ENCODE measurements at places on chromosomes 1 and 21.

DNA sequence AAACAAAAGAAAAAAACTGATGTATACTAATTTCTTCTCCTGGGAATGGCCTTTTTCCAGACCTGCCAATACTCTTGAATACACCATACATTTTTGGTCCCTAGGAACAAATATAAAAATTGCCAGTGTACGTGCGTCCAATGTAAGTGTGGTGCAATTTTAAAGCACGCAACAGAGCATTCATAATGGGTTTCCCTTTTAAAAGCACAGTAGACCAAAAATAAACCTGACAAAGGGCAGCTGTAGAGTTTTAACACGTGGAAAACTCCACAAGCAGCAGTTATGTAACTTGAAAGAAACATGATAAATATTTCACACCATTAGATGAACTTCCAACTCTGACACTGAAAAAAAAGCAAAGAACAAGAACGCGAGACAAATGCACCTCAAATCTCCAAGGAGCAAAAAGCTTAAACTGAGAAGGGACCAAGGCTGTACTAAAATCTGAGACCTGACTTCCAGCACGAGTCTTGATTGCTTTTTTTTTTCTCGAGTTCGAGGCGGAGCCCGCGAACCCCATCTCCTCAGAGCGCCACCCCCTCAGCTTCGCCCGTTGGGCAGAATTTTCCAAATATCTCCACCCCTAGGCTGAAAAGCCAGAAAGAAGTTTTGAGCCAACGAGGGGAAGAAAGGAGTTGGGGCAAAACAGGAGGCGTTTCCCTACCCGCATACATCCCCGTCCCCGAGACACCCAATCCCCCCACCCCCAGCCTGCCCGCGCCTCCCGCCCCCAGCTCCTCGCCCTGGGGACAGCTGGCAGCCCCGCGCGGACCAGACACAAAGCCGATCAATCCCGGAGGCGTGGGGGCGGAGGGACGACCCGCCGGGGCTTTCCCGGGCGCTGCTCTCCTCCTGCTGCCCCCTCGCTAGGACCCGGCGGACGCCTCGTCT, at the start of gene JAM2:
Gene JAM2 (plus strand): TSS at position 599 of the 891 bp plus-strand sequence. CDS start 564 bp downstream, outside the sequence.
- peak; percentile 32 for DNase-seq

GRCh38 chr1:1680912-1681273, 11.7 kb downstream of the SLC35E2B start:
- DNase-seq: no peak

DNA sequence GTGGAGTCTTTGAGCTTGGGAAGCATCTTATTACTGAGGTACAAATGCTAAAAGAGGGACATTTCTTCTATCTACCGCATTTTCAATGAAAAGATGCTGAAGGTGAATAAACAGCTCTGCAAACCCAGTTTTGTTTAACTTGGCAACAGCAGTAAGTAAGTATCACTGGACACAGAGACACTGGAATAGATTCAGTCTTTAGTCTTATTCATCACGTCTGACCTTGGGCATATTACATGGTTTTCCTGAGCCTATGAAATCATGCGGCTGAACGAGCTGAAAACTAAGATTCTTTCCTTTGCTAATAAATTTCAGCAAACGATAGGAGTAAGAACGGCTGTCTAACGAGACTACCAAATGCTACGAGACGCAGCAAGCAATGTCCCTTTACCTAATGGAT, 207.4 kb downstream of the GABPA start:
- DNase-seq: no peak

GRCh38 chr21:43209575-43210453, 41.0 kb downstream of the CRYAA start:
- no peak for DNase-seq

DNA sequence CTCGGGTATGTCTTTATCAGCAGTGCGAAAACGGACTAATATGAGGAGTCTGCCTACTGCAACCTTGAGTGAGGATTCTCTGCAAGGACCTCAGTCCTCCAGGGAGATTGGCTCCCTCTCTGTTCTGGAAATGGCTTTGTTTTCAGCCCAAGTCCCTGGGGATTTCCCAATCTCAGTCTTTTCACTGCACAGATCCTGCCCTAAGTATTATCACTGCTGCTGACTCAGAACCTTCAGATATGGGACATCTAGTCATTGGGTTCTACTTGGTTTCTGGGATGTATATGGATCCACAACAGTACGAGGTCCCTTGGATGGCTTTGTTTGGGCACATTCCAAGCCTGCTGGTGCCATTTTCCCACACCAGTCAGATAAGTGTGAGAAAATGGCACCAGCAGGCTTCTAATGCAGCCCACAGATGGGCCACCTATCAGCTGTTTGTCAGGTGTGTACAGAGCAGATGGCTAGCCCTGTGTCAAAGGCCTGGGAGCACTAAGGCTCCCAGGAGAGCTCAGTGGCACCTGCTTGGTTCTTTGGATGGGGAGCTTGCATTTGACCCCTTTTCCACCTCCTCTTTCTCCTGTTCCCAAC, 27.4 kb downstream of the ELF3 start:
- DNase-seq: no peak

- DNase-seq: no peak
These were observed 644.1 kb downstream of the LMO4 start for GRCh38 chr1:87972811-87973210.

GRCh38 chr1:63955370-63956145, 181.7 kb downstream of the ROR1 start:
- DNase-seq: no peak

DNA sequence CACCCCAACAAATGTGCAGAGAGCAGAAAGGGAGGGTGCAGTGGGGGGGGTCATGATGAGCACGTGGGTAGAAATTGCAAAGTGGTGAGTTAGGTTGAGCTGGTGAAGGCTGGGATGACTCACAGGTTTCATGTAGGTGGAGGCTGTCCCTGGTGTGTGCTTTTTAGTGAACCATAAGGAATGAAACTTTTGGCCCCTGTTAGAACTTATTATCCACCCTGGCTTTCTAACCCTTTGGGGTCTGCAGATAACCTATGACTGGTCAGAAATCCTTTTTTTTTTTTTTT, 46.9 kb downstream of the DOP1B start:
- DNase-seq: peak; percentile 48

- DNase-seq: no peak
These were observed 87.8 kb upstream of the USP24 start for GRCh38 chr1:55302972-55303371.

DNA sequence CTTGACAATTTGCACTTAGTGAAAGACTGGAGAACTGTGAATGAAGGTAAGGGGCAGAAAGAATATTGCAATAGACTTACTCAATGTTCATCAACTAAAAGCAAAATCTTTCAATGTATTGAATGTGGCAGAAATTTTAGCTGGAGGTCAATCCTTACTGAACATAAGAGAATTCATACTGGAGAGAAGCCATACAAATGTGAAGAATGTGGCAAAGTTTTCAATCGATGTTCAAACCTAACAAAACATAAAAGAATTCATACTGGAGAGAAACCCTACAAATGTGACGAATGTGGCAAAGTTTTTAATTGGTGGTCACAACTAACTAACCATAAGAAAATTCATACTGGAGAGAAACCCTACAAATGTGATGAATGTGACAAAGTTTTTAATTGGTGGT, 80.7 kb downstream of the JMJD4 start:
- DNase-seq: no peak

- DNase-seq: no peak
These were observed 98.5 kb upstream of the NGF start for GRCh38 chr1:115436596-115436995.

DNA sequence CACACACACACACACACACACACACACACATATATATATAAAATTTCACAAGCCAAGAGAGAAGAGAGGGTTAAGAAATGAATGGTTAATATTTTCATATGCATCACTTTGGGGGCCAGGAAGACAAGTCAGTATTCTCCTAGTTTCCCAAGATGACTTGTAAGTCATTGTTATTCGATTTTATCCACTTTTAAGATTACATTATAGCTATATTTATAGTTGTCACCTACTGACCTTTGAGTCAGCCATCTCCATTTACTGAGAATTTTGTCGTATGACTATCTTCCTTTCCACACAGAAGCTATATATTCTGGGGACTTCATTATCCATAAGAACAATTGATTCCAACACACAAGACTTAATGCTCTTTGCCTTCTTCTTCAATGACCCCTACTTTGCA, 8.9 kb downstream of the LYST start:
- no peak for DNase-seq

- no peak for DNase-seq
These were observed 73.2 kb downstream of the BCAR3 start for GRCh38 chr1:93608187-93609109.

DNA sequence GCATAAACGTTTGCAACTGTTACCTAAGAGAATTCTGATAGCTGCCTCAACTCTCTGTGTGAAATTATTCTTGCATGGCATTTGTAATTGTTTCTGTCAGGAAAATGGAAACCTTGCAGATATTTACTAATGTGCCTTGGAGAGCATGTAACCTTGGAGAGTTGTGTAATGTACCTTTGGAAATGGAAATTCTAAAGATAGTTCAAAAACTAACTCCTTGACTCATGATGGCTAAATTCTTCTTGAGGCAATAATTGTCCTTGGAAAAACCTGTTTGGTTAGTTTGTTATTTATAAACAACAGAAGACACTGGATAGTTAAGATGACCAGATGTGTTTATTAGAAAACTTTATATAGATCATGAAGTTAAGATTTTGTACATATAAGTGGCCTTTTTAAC, 1033.8 kb downstream of the PLA2G4A start:
- no peak for DNase-seq

DNA sequence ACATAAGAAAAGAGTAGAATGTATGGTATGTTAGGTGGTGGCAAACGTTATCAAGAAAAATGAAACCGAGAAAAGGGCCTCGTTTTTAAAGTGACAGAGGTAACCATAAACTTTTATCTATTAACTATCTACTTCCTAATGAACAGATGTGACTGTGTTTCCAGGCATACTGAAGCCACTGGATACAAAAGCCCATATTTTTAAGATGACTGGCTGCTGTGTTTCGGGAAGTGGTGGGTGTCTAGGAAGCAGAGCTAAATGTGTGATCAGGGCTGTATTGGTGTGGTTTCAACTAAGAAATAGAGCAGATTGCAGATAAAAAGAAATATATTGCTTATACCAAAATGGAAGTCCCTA, 71.8 kb downstream of the CHRM3 start:
- no peak for DNase-seq

DNA sequence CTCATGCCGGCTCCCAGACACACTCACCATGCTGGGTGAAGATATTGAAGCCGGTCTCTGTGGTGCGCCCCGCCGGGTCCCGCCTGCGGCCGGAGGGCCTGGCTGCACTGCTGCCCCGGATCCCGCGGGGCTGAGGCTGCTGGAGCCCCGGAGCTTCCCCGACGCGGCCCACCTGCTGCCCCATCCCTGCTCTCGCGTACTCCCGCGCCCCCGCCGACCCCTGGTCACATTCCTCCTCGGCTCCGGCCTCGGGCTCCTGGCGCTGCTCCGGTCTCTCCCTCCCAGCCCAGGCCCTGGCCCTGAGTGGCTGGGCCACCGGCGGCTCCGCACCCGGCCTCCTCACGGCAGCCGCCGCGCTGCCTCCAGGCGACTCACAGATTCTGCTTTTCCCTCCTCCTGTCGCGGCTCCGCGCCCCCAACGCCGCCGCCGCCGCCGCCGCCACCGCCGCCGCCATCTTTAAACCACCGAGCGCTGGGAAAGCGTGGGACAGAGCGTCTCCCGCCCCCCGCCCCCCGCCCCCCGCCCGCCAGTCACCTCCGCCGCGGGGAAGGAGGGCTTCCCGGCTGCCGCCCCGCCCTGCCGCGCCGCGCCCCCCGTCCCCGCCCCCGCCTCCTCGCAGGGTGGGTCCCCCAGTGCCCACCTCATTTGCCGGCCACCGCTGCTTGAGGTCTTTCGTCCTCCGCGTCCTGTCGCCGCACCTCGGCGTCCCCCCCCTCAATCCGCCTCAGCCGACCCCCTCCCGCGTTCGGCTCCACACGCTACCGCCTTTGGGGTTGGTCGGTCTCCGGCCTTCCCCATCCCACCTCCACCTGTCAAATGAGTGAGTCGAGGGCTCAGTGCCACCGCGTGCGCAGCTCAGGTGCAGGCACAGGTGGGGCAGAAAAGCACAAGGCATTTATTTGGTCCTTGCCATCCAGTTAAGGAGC, at the start of gene ABL2:
Gene ABL2 (minus strand): TSS at position 464 of the 927 bp plus-strand sequence. CDS start 280 bp downstream, at position 184.
- DNase-seq: peak; percentile 44

DNA sequence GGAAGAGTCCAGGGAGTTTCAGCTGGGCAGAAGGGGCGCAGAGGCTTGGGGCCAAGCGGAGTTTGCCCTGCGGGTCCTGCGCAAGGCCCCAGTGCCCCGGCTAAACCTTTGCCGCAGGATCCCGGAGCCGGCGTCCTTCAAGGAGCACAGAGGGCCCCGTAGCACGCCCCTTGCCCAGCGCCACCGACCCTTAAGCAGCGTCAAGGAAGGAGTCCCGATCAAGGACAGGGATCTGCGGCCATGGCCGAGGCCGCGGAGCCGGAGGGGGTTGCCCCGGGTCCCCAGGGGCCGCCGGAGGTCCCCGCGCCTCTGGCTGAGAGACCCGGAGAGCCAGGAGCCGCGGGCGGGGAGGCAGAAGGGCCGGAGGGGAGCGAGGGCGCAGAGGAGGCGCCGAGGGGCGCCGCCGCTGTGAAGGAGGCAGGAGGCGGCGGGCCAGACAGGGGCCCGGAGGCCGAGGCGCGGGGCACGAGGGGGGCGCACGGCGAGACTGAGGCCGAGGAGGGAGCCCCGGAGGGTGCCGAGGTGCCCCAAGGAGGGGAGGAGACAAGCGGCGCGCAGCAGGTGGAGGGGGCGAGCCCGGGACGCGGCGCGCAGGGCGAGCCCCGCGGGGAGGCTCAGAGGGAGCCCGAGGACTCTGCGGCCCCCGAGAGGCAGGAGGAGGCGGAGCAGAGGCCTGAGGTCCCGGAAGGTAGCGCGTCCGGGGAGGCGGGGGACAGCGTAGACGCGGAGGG, 520 bp downstream of the CLIC6 start:
- no peak for DNase-seq

DNA sequence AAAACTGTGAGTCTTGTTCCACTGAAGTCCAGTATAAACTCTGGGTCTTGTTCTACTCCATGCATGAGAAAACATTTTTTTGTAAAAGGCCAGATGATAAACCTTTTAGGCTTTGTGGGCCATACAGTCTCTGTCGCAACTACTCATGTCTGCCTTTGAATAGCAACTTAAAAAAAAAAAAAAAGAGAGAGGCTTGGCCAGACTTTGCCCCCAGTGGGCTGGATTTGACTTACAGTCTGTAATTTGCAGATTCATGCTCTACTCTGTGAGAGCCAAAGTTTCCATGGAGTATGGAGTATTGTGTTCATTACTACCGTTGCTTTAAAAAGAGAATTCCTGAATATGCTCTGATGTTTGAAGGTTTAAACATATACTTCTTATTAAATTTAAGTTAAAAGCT, 654.9 kb upstream of the PKN2 start:
- DNase-seq: no peak

DNA sequence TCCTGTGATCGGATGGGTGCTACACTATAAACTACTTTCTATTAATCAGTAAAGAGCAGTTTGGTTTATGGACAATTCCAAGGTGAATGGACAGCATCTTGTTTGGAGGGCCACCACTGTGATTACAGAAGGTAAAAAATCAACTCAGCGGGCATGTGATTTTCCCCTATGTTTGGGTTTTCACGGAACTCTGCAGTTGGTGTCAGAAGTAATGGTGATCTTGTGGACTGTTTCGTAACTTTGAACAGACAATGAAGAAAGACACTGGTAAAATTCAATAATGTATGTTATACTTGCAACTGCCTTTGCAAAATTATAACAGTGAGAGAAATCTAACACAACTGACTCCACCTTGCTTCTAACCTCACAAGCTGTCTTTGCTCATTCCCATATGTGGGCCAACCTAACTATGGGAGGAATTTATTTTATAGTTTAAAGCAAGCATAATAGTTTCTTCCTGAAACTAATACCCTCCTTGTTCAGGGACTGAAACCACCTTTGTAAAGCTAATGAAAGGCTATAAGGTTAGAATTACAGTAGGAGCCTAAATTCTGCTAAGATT, 53.2 kb downstream of the TRIM33 start:
- DNase-seq: no peak
